ENCODE measurements at places on chromosomes 1 and 21.

- DNase-seq, result no peak
Measured at GRCh38 chr1:227424159-227424680, 105.9 kb upstream of the CDC42BPA start.

- no peak for DNase-seq
Measured at GRCh38 chr21:45528981-45529784, 13.1 kb downstream of the SLC19A1 start.

DNA sequence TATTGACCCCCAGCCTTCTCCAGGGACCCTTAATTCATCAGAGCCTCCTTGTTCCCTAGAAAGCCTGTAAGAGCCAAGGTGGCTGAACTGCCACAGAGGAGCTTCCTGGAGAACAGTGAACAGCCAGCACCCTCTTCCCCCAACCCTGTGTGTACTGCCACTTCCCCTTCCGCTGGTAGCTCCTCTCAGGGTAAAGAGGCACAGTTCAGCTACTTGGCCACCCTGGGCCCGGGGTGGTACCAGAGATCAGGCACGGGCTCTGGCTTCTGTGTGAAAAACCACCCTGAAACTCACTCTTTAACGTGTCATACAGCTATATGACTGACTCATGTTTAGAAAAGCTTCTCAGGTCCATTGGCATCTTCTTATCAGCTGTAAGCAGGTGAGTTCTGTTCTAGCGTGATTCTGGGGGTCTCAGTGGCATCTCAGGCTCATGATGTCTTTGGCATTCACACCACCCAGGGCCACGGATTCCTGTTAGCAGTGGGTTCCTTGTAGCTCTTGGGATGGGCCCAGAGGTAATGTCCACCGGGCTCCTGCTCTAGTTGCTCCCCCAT, 22.4 kb downstream of the ARMH1 start:
- DNase-seq, result no peak

DNA sequence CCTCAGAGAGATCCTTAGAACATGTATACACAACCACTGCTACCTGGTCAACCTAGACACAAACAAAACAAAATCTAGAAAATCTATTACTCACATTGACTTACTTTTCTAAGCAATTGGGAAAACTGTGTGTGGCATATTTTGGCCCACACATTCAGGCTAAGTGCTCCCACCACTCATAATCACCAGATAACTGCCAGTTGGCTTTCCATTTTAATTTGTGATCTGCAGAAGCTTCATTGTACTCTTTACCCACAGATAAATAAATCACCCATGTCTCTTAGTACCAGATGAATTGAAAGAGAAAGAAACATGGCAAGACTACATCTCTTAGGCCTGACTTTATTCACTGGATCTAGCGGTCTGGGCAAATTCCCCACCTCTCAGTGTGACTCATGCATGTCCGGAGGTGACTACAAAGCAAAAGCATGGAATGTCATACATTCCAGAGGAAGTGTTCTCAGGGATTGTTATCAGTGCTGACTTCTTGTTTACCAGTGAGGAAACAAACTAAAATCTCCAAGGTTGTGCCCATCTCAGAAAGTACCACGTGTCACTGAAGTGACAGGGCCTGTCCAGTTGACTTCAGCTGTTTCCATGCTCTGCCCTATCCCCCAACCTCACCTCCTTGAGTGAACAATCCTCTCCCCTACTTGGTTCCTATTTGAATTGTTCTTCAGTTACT, 52.4 kb upstream of the BCL10 start:
- peak; percentile 69 for DNase-seq

DNA sequence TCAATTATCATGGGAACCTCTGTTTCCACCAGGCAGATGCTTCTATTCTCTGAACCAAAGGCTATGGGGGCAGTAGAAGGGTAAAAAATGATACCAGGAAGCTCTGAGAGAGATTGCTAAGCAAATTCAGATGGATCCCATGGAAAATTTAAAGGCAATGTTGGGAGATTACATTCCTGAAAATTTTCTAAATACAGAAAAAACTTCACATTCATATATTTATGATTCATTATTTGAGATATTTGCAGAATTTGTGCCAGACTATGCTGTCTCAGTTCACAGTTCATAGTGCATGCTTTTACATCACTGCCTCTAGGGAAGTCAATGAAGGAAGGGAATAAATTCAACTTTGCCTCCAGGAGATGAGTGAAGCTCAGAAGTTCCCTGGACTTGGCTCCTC, 57.5 kb downstream of the KCNT2 start:
- DNase-seq, result no peak

GRCh38 chr1:191085121-191085520, 607.5 kb upstream of the BRINP3 start:
- DNase-seq, result no peak

GRCh38 chr21:46023555-46023954, 42.0 kb downstream of the COL6A1 start:
- DNase-seq, result no peak

- DNase-seq, result no peak
Measured at GRCh38 chr1:2645143-2645542, 12.3 kb upstream of the MMEL1 start.

GRCh38 chr1:187229496-187229895, 400.7 kb downstream of the PLA2G4A start:
- DNase-seq, result no peak

DNA sequence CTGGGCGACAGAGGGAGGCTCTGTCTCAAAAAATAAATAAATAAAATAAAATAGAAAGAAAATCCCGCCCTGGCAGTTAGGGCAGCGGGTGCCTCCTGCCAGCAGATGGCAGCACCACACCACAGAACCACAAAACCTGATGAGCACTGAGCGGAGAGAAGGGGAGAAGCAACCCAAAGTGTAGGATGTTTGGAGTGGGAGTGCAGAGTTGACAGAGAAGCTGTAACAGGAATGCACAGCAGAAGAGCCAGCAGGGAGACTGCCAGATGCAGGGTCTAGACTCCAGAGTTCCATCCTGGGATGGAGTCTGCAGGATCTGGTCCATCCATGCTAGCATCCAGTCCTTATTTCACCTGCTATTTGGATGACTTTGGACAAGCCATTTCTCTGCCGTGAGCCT, 29.7 kb upstream of the KIRREL1 start:
- peak; percentile 81 for DNase-seq

- DNase-seq, result no peak
Measured at GRCh38 chr1:22344851-22345560, 106.6 kb upstream of the ZBTB40 start.

Measured in iPS-NIHi11 (cell line).